C1 segment of cervical spinal cord (tissue), 14 donors: ENCODE measurements at places on chromosomes 4 and X.

DNA sequence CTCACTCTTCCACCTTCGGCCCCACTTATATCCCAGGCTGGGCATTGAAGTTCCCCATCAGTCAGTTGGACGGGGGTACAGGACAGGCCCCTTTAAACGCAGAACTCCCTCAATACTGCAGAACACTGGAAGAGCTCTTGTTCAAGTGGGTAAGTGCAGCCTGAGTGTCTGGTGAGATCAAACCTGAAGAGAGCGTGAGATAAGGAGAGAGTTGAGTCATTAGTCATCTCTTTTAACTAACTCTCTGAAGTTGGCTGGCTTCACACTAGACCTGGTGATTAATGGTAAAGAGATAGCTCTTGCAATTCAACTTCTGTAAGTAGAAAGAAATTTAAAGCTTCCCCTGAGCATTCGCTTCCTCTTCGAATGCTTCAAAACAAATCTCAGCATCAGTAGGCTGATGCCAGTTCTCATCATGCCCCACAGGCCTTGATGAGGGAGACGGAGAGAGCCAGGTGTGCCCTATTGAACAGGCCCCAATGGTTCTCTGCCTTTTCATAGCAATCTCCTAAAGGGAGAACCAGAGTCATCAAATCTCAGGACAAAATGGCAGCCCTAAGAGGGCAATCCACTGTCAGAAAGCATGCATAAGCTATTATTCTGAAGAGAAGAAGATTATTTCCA is 41.0 kb upstream of the JADE1 start:
- DNase-seq: no peak

DNA sequence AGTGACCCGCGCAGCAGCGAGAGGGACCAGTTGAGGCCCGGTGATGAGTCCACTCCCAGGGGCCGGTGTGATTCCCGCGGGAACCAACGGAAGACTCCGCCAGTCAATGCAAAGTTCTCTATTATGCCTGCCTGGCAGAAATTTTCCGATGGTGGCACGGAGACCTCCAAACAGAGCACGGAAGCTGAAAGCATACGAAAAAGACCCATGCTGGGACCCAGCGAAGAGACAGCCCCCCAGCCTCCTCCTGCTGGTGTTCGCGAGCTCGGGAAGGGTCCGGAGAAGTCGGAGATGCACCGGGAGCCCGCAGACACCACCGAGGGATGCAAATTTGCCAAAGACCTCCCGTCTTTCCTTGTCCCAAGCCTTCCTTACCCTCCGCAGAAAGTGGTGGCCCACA is 71.7 kb downstream of the AASDH start:
- no peak for DNase-seq

DNA sequence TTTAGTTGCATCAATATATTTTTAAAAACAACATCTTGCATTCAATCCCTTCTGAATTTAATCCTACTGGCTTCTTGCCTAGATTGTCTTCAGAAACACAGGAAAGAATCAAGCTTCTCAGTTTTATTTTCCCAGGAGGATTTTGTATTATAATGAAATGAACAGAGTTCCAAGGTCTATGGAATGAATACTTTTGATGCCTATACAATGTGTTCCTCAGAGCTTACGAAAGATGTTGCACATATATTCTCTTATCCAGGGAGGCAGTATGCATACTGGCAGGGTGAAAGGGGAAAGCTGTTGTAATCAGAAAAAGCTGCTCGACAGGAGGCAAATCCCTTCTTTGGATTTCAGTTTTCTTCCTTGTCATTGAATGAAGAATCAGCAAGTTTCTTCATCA is 8.8 kb downstream of the TMPRSS11D start:
- no peak for DNase-seq

DNA sequence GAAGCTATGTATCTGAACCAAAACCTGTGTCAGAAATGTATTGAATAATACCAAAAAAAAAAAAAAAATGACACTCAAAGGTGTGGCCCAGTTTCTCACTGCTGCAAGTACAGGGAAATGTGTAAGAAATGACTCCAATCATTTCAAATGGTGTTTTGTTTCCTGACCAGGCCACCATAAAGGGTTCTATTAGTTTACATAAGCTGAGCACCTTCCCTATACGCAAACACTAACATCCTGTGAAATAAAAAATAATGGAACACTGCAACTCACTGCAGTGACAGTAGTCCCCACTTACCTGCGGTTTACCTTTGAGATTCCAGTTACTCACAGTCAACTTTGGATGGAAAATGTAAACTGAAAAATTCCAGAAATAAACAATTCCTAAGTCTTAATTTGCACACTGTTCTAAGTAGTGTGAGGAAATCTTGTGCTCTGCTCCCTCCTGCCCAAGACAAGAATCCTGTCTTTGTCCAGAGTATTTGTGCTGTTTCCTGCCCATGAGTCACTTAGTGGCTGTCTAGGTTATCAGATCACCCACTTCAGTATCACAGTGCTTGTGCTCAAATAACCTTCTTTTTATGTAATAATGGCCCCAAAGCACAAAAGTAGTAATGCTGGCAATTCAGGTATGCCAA is 265.3 kb downstream of the RCHY1 start:
- no peak for DNase-seq

GRCh38 chr4:83408908-83409307 is 46.7 kb downstream of the HELQ start:
- no peak for DNase-seq

- DNase-seq: no peak
These were observed 26.1 kb downstream of the ZBTB49 start for GRCh38 chr4:4316150-4316495.
